SK-N-MC (cell line): ENCODE measurements at places on chromosomes 5 and 9.

- DNase-seq: peak; percentile 92
Observed at GRCh38 chr5:174231956-174232487, 186.5 kb downstream of the NSG2 start.

GRCh38 chr9:110916403-110916802, 121.9 kb downstream of the LPAR1 start:
- no peak for DNase-seq

- DNase-seq: no peak
Observed at GRCh38 chr5:127423173-127423798, 94.2 kb upstream of the PRRC1 start.

- DNase-seq: no peak
Observed at GRCh38 chr9:29209748-29210291, 1636.5 kb upstream of the C9orf72 start.

DNA sequence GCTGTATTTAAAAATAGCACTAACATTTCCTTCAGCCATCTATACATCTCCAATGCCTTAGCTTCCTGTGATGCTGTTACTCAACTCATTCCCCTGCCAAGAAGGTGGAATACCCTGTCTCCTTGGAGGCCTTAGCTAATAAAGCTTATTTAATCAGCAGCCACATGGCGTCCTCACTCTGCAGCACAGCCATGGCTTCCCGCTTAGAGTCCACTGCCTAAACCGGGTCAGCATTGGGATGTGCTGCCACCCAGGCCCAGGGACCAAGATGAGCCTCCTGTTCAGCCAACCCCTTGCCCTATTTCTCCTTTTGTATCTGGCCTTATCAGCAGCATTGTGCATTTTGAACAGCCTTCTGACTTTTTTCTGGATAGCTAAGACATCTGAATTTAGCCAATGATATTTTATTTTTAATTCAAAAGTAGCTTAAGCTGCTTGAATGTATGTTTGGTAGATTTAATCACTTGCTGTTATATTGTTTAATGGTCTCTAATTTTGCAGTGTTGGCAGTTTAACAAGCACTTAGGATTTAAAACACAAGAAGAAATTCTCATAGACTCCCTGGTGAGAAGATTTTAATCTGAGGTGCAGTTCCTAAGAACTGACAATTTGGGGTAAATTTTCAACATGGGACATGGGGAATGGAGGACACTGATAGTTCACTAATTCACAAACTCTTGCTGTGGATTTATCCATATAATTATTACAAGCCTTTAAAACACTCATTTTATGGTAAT, 113.0 kb downstream of the RPS23 start:
- no peak for DNase-seq

- no peak for DNase-seq
Observed at GRCh38 chr9:125103770-125104460, 39.4 kb downstream of the SCAI start.

GRCh38 chr5:72296256-72296655, 23.8 kb downstream of the MRPS27 start:
- no peak for DNase-seq

- DNase-seq: no peak
Observed at GRCh38 chr5:17178373-17178675, 39.1 kb upstream of the BASP1 start.

DNA sequence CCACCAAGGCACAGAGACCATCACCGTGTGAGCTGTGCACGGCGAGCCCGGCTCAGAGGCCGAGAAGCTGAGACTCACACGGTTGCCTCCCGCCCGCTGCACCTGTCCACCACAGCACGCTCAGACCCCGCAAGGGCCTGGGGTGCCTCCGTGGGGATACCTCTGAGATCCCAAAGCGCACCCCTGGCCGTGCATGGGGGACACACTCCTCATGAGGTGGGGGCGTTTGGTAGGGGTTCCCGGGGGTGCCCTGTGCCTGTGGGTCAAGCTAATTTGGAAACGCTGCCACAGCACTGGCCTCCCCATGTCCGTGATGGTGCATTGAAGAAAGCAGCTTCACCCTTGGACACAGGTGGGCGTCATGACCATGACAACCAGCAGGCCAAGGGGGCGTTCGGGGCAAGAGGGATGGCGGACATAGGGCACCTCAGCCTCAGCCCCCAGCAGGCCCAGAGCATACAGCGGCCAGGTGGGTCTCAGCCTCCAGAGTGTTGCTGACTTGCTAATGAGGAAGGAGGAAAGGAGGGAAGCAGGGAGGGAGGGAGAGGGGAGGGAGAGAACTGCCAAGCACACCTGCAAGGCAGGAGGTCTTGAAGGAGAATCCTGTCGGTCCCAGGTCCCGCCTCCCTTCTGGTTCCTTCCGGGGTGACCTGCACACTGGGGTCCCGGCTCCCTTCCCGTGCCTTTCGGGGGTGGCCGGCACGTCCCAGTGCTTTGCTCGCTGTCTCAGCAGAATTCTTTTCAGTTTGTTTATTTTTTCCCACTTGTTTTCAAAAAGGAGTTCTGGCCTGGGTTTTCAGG, 34.7 kb downstream of the GLT6D1 start:
- DNase-seq: no peak

GRCh38 chr5:1312993-1313833, 18.3 kb upstream of the TERT start:
- no peak for DNase-seq

- no peak for DNase-seq
Observed at GRCh38 chr5:87327998-87328397, 60.3 kb downstream of the RASA1 start.

GRCh38 chr9:92970467-92970923, 23.2 kb downstream of the FGD3 start:
- DNase-seq: no peak

DNA sequence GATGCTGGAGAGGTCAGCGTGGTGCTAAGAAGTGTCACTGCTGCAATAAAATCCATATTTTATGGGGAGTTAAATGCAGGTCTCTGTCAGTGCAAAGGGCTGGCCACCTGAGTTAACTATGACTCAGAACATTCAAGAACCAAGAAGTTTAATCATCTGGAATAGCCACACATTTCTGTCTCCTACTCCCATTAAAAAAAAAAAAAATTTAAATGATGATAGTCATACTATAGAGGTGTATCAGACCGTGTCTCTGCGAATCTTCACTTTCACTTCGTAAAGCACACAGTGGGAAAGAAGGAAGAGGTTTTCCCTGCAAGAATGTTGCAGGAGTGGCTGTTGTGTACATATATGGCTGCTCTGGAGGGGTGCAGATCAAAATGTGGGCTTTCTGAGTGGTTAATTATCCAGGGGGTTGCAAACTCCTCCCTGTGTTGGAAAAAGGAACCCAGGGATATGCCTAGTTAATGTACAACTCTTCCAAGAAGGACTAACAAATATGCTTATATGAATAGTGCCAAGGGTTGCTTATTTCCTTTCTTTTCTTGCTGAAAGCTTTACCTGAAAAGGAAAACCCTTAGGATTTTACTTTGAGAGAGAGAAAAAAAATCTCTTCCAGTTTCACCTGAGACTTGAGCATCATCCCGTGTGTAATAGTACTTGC, 1.5 kb downstream of the CDH6 start:
- DNase-seq: no peak

- no peak for DNase-seq
Observed at GRCh38 chr9:132040808-132041207, 38.9 kb downstream of the MED27 start.

DNA sequence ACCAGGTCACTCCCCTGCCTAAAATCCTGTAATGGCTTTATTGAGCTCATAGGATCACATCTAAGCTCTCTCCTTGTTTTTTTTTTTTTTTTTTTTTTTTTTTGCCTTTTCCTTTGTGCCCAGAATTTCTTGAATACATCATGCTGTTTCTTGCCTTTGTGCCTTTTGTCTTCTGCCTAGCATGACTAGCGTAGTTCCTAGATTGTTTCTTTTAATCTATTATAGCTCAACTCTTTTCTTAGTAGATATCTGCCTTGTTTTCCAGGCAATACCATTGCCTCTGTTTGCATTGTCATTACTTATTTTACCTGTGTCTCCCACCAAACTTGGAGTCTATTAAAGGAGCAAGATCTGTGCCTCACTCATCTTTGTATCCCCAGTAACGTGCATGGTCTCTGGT, 106.1 kb upstream of the C9orf72 start:
- no peak for DNase-seq

DNA sequence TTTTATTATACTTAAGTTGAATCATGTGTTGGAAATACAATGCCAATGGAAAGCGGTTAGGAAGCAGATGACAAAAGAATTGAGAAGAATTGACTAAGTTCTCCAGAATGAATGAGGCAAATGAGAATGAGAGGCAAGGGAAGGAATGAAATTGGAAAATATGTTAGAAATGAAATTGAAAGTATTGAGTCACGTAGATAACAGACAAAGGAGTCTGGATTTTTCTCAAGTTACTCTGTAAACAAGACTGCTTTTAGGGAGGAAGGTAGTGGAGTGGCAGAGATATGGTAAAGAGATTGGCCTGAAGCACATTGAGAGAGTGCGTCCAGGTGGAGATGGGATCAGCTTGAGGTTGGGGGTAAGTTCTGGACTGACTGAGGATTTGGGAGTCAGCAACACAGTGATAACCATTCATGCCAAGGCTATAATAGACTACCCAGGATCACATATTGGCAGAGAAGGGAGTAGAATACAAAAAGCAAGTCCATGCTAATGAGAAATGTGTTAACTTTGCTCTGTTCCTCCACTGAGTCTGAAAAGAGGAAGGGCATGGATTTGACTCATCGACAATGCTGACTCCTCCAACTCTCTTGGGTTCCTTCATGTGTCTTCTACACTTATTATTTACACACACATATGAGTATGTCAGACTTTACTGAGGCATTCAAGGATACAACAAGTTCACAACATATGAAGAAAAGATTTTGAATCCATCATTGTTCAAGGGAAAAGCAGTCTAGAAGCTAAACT, 814.2 kb upstream of the ZNF608 start:
- DNase-seq: no peak

GRCh38 chr5:129358069-129358468, 102.0 kb upstream of the ADAMTS19 start:
- no peak for DNase-seq

- DNase-seq: no peak
Observed at GRCh38 chr5:3650868-3651267, 55.2 kb downstream of the IRX1 start.

DNA sequence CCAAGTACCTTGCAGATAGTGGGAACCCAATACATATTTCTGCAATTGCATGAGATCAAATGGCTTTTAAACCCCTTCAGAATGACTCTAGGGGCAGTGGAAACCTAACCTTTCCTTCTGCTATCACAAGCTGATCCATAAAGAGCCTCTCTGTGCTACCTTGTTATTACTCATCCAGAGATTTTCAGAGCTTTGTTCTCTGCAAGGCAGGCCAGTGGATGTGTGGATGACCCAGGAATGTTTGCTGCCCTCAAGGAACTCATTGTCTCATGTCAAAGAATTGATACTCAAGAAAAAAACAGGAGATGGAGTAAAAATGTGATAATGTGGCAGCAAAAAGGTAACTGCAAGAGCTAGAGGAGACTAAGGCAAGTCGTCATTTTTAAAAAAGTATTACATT, 164.1 kb downstream of the HMHB1 start:
- no peak for DNase-seq

- DNase-seq: no peak
Observed at GRCh38 chr5:43437062-43437660, 25.0 kb upstream of the CCL28 start.

GRCh38 chr5:119515192-119515591, 62.9 kb downstream of the HSD17B4 start:
- no peak for DNase-seq

DNA sequence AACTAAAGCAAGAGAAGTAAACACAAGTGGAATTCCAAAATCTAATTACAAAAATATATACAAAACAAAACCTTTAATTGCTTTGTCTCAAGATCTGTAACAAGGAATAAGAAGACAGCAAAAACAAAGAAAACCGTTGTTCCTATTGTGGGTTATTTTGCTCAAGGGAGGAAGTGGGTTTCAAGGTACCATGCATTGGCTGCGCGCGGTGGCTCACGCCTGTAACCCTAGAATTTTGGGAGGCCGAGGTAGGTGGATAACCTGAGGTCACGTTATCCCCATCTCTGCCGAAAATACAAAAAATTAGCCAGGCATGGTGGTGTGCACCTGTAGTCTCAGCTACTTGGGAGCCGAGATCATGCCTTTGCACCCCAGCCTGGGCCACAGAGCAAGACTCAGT, 12.1 kb upstream of the IQGAP2 start:
- DNase-seq: no peak

DNA sequence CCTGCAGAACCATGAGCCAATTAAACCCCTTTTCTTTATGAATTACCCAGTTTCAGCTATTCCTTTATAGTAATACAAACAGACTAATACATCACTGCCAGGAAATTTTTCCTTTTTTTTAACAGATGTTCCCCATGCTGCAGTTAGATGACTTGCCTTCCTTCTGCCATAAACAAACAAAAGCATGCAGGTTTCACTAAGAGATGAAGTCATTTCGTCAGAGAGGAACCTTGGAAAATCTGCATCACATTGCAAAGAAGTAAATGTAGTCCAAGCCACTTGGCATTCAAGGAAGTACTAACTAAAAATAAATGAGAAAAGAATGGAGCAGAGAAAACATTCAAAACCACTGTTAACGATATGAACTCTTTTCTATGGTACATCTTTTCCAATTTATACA, 194.1 kb upstream of the EFNA5 start:
- DNase-seq: no peak

DNA sequence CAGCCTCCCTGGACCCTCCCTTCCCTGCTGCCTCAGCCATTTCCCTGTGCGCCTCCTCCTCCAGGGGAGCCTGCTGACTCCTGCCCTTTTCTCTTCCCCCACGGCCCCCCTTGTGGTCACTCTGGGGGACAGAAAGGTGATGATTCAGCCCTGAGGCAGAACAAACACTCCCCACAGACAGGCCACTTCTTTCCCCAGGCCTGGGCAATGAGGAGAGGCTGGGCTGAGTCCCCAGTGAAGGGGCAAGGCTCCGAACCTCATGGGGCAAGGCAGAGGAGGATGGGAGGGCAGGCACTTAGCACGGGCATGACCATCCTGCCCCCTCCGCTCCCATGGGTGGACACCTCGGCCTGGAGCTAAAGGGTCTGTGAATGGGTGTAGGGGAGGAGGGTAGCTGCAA, 21.0 kb downstream of the CSF1R start:
- DNase-seq: no peak

GRCh38 chr9:131624636-131625507, 79.5 kb downstream of the PRRT1B start:
- DNase-seq: no peak

- no peak for DNase-seq
Observed at GRCh38 chr9:26723486-26723885, 169.1 kb downstream of the CAAP1 start.

GRCh38 chr5:178664141-178664540, 37.3 kb upstream of the CLK4 start:
- DNase-seq: no peak

GRCh38 chr9:6383551-6384225, 29.3 kb upstream of the UHRF2 start:
- no peak for DNase-seq
